ENCODE measurements at places on chromosomes 5 and 9.

- no peak for DNase-seq
Measured at GRCh38 chr5:78472469-78473106, 112.2 kb downstream of the SCAMP1 start.

- DNase-seq: no peak
Measured at GRCh38 chr9:107711542-107711941, 222.0 kb upstream of the KLF4 start.

DNA sequence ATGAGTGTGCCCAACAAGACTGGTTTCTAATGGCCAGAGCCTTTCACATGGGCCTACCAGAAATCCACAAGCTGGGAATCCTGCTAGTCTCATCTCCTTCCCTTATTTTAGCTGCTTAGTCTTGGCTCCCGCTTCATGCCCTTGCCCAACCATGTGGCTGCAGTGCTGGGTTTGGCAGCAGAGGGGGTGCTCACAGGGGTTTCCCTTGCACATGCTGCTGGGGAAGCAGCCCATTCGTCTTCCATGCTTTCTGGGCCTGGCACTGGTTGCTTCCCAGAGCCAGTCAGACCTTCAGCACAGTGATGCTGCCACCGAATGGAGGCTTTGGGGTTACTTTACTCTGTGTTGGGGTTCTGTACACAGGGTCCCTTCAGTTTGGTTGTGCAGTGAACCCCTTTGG is 26.3 kb downstream of the SLC46A2 start:
- no peak for DNase-seq

GRCh38 chr9:134620751-134621557 is 20.6 kb upstream of the COL5A1 start:
- DNase-seq: no peak

- DNase-seq: no peak
Measured at GRCh38 chr9:129309041-129309430, 131.0 kb upstream of the IER5L start.

- DNase-seq: no peak
Measured at GRCh38 chr5:159427180-159428012, 97.1 kb upstream of the IL12B start.

DNA sequence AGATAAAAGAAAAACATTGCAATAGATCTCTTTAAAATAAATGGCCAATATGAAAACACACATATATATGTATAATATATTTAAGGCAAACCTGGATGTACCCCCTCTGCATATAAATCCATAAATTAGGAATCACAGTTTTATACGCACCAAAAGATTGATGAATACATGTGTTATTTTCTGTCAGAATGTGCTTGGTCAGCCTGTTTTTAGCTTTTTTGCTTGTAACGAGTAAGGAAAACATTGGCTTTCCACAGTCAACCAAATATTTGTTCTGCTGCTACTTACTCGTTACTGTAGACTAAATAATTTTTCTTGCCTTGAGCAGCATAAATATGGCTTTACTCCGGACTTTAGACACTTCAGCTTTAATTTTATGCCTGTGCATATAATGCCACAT is 173.7 kb downstream of the CWC27 start:
- no peak for DNase-seq

DNA sequence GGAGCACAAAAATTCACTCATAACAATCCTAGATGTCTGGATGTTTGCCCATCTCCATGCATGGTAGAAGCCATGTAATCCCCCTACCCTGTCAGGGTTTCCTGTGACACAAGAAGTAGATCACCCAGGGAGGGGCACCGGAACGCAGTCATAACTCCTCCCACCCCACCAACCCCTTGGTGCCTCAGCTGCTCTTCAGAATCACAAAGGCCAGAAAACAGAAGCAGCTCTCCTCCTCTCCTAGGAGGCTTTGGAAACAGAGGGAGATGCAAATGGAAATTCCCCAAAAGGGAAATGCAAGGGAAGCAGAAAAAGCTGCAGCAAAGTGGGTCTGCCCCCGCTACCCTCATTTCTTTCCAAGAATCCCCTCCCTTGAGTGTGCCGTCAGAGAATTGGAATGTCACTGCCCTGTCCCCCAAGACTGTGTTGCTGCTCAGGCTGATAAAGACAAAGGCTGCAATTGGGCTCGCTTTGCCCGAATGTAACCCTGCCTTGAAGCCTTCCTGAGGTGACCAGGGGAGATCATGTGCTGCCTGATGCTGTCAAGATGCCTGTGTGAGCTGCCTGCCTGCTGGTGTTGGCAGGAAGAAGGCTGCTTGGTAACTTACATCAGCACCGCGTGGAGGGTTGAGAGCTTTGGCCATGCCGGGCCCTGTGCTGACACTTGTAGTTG is 65.5 kb upstream of the ABCA1 start:
- no peak for DNase-seq

DNA sequence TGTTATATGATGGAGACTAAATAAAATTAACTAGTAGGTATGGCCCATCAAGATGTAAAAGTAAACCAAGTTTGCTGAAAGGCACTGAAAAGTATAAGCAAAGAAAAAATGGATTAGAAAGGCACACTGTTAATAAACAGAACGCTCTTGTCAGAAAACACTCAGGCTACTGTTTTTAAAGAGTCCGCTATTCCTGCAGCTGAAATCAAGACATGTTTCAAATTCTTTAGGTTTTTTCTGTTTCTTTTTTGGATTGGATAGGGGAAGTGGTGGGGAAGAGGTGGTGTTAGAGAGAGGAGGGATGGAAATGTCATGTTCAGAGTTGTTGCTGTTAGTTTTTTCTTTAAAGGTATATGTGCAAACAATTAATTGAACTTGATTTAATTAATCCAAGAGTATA is 17.5 kb downstream of the OSTF1 start:
- DNase-seq: no peak

DNA sequence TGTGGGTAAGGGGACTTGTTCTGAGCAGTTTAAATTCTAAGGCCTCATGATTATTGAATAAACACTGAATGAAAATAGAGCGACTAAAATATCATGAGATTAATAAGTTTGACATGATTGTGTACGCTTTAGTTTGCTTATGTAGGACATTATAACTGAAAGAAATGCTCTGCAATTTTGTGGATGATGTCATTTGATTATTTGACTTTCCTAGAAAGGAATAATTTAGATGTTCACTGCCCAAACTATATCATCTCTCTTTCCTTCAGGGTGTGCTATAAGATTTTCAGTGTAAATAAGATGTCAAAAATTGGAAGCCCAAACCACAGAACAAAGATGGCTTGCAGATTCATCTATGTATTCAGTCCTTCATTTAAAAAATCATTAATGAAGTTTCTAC is 115.7 kb upstream of the MTAP start:
- no peak for DNase-seq

DNA sequence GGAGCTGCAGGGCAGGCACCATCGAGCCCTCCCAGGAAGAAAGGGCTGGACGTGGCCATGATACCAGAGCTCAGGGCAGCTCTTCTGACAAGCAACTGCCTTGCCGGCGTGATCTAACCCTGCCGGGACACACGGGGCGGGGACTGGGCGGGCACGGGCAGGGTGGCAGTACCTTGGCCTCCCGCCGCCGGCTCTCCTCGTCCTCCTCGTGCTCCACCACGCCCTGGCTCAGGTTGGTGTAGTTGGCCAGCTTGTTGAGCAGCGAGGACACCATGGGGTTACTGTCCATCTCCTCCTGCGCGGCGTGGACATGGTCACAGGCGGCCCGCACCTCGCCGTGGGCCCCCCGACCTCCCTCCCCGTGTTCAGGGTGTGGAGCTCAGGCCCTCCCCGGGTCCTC is 18.5 kb downstream of the SLC12A7 start:
- no peak for DNase-seq

DNA sequence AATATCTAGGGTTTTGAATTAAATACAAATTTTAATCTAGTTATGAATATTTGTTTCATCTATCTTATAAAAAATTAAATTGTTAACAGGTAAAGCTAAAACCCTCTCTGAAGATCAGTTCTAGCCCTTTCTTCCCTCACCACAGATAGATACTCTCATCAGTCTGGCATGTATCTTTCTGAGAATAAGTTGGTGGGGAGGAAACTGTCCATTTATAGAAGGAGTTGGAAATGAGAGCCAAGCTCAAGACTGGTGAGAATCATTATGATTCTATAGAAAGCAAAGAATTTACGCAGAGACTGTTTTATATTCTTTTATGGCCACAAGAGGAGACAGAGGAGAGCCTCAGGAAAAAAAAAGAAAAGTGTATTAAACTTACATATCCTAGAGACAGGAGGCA is 59.0 kb downstream of the STARD4 start:
- no peak for DNase-seq

GRCh38 chr5:82661933-82662332 is 383.8 kb upstream of the RPS23 start:
- DNase-seq: no peak

DNA sequence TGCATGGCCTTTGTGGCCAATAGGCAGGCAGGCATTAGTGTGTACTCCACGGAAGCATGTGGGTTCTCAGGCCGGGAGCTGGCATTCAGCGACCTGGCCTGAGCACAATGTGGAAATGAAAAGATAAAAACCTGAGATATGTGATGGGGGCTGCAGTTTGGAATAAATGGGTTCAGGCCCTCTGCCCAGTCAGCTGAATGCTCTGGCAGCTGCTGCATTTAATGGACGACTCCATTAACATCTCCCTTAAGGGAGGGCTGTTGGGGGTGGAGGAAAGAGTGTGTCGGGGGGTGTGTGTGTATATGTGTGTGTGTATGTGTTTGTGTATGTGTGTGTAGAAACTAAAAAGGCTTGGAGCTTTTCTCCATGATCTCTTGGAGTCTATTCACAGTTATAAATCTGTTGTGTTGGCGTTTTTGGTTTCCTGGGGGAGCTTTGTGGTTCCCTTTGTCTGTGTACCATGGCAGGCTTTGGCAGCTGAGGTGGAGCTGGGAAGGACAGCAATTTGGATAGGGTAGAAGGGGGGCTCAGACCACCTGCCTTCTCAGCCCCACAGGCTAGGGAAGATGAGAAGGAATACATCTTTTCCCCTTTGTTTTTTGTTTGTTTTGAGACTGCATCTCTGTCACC is 27.3 kb upstream of the HSPA9 start:
- DNase-seq: no peak

GRCh38 chr9:93644397-93645088 is 68.2 kb downstream of the PHF2 start:
- no peak for DNase-seq

- no peak for DNase-seq
Measured at GRCh38 chr5:171776770-171777759, 8.6 kb upstream of the SMIM23 start.

DNA sequence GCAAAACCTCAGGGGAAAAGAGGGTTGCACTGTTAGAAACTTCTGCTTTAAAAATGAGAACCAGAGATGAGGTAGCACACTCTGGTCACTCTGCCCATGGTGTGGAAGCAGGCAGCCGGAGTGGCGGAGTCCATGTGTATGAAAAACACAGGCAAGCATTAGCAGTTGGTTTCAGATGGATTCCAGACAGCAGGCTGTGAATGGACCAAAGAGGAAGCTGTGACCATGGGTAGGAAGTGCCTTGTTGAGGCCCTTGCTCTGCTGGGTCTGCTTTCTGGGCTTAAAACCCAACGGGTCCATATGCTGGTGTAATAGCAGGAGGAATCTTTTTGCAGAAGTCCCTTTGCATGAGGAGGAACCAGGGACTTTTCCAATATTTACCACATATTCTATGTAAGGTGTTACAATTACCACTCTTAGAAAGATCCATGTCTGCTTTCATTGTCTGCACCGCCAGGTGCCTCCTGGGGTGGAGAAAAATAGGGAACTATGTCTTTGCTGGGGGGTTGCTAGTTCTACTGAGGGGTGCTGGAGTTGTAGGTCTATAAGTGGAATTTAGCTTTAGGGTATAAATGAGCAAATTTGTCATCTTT is 77.0 kb downstream of the ANKRD55 start:
- DNase-seq: no peak

DNA sequence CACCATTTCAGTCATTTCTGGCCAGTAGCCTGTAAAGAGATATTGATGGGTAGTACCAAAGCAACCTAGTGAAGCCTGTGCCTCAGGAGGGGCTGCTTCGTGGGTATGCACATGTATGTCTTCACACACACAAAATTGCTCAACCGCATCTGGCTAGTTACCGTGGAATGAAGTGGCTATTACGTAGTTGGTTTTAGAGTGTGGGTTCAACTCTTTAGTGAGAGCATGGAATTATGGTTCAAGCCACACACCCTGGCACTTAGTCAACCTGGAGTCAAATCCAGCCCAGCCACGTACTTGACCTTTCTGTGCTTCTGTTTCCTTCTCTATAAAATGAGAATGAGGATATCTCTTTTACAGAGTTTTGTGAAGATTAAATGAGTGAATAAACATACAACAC is 174.9 kb downstream of the TTC39B start:
- no peak for DNase-seq

DNA sequence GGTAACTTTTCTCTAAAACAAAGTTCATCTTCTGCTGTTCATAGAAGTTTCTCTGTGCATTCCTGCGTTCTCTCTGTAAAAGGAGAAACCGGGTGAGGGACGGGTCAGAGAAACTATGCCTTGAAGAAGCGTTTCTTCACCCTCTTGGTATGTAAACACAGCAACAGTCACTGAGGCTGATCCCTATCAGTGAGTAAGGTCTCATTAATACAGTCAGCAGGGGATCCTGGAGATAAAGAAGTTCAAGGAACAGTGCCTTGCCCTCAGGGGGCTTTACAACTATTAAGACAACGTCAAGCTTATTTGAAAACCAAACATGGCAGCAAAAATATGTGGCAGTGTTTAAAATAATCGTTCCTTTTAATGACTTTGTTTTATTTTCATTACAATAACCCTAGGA is 202.9 kb upstream of the IL12B start:
- DNase-seq: no peak

- no peak for DNase-seq
Measured at GRCh38 chr9:123287639-123288038, 19.3 kb upstream of the STRBP start.

- DNase-seq: no peak
Measured at GRCh38 chr5:172852490-172853354, 18.7 kb downstream of the ERGIC1 start.

GRCh38 chr9:108058135-108058814 is 568.7 kb upstream of the KLF4 start:
- no peak for DNase-seq

GRCh38 chr9:87776481-87777379 is 50.8 kb downstream of the CTSL start:
- no peak for DNase-seq

DNA sequence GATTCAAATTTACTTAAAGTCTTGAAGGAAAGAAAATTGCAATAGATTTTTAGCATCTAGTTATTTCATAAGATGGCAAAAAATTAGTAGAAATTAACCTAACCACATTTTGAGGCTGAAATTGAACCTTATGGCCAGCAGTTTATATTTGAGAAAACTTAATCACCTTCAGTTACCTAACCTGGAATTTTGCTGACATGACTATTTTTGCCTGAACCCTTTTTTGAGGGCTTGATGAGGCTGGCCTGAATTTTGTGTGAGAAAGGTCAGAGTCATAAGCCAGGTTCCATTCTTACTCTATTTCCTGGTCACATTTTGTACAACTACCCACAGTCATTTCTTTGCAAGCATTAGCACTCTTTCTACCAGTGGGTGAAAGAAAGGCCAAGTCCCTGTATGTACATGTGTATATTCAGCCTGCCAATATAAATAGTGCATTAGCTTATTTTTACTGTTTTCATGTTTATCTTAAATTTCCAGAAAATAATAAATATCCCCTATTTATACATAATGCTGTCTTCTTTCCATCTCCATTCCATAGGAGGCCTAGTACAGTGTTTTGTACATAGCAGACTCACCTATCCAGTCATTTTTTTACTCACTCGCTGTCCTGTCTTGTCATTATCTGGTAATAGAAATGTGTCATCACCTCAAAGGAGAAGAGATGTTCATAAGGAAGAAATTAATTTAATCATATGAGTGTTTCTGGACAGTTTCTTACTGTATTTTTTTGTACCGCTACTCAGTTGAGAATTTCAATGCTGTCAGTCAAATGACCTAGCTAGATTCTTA is 108.4 kb upstream of the SGCD start:
- DNase-seq: no peak

All from NCI-H1105 (cell line).